Gastroesophageal sphincter (tissue), 4 donors: ENCODE measurements at places on chromosomes 1 and 21. TPM values are rescaled to one million over a fixed set of nuclear protein-coding genes. Genes with fewer than 3 reads are reported as not detected.
A peak's percentile ranks its signal among the peaks of the same experiment; 100 is the strongest.

- no peak for ATAC-seq
Observed at GRCh38 chr1:230754796-230755195, 7.6 kb downstream of the CAPN9 start.

Gene LCK
- 3.5 TPM for total RNA-seq

DNA sequence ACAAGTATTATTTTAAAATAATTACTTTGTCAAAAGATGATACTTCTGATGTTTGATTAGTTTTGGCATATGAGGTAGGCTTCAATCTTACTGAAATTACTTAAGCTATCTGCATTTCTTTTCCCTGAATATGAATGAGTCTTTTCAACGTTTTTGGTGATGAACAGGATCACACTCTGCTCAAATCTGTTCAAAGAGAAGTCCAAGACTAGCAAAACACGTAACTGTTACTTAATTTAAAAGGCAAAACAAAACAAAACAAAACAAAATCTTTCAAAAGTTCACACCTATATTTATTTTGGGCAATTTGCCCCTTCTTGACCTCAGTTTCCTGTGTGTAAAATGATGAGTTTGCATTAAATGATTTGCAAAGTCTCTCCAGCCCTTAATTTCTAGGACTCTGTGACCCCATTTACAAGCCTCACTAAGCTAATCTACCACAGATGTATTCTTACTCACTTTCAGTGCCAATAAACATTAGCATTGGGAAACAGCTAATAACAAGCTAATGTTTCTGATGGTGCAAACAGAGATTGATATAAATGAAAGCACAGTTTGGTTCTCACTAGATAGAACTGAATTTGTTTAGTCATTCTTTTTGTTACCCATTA, 865.4 kb downstream of the LTN1 start:
- no peak for ATAC-seq

- no peak for ATAC-seq
Observed at GRCh38 chr1:115465802-115466363, 127.8 kb upstream of the NGF start.

DNA sequence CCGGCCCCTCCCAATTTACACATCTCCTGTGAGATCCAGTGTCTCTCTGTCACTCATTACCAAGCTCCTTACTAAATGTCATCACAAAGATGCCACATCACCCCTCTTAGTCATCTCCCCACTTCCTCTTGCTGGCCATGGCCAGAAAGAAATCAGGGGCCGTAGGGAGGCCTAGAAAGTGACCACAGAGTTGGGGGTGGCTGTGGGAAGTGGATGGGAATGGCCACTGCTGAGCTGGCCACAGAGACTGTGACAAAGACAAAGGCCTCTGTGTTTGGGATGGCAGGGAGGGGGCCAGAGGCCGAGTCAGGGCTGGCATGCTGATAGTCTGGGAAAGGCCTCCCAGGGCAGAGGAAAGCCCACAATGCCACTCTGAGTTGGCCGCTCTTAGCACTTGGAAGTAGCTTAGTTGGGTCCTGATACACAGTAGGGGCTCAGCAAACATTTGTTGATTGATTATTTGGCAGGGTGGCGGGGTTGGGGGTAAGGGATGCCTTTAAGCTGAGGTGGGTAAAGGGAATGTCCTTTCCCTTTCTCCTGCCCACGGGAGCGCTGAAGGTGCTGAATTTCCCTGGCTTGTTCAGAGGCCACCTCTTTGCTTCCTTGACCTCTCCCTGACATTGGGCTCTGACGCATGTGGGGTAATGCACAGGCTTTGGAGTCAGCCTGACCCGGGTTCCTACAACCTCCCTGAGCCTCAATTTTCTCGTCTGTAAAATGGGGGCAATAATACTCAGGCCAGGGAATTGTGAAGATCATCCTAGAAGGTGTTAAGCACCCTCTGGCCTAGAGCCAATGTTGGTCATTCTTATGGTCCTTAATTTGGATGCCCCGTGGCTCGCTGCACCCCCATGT, 13.2 kb downstream of the NAV1 start:
- ATAC-seq: peak; percentile 33

Gene CNIH4
- total RNA-seq: 37.0 TPM

Gene TACSTD2
- total RNA-seq: 5.5 TPM

- ATAC-seq: no peak
Observed at GRCh38 chr1:107776900-107777663, 187.9 kb downstream of the VAV3 start.

Gene FCRL1
- not detected for total RNA-seq

Gene PRAMEF11
- not detected for total RNA-seq

DNA sequence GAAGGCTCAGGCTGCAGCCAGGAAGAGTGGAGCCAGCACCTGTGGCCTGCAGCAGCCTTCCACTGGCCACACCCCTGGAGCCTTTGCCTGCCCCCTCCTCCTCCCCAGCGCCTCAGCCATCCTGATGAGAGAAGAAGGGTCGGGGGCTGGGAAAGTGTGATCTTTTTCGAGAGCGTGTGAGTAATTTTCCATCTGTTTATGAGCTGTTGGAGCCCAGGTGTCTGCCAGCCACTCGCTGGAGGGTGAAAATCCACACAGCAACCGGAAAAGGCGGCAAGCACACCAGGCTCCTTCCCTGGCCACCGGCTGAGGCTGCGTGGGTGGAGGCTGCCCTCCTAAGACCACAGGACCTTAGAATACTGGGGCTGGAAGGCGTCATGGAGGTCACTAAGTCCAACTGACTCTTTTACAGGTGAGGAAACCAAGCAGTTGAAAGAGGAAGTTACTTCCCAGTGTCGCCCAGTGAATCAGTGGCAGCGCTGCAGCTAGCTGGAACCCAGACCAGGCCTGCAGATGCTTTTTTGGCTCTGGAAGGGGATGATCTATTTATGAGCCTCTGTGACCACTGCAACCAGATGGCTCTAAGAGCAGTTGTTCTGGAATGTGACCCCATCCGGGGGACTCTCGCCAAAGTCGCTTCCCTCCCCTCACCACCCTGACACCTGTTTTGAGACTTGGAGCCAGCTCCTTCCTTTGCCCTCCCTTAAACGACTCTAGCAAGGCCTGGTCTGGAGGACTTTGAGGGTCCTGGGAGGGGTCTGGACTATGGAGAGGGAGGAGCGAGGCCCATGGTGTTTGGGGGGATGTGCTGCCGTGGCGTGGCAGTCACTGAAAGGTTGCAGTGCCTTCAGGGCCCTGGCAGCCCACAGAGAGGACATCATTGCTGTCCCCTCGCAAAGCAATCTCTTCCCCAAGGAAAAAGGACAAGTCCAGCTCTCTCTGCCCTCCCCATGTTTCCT, 54.5 kb downstream of the LGR6 start:
- ATAC-seq: no peak

Gene EPHA2
- total RNA-seq: 16.1 TPM

DNA sequence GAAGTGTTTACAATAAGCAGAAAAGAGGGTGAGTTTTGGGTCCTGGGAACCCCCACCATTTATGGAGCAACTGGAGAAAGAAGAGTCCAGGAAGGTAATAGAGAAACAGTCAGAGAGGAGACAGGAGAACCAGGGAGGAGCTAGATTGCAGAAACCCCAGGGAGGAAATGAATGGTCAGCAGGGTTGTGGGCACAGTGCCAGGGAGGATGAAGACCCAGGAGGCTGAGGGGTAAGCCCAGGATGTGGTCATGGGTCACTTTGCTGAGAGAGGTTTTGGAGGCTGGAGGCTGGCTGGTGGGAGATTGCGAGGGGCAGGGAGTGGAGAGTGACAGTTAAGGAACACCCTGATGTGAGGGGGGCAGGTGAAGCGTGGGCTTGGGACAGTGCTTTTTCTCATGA, 169.9 kb upstream of the CSF3R start:
- ATAC-seq: no peak

DNA sequence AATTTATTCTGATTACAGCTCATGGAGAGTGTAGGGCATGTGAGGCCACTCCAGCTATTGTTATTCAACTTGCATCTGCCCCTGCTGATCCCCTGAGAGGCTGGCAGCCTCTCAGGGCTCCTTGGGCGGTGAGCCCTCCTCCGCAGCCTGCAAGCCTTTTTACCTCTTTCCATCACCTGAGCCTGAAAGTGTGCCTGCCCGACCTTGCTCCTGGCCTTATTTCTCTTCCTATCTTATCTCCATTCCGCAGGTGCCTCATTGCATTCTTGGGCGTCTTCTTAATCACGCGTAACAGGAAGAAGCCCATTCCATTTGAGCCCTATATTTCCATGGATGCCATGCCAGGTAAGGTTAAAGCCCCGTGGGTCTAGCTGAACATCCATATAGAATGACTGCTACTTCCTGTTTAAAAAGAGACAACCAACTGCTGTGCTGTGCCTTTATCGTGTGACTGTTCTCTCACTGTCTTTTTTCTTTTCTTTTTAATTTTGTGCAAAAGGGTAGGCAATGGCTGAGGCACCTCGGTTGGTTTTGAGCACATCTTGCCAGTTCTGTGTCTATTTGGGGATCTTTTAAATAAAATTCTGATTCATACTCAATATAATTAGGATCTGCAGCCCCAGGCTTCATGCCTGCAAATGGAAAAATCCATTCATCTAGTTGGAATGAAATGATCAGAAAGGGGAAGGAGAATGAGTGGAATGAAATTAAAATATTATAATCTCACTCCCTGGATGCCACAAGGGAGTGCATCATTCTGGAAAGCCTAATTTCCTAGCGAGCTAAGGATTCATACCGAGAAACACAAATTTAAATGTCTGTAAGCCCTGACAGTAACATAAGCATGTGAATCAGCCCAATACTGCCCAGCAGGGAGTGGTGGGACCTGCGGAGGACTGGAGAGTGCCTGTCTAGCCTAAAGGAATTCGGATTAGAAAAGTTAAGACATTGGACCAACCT, 38.6 kb upstream of the RCAN3 start:
- ATAC-seq: no peak
